ENCODE measurements at places on chromosomes 11 and 22.
A peak's percentile ranks its signal among the peaks of the same experiment; 100 is the strongest.

- no peak for DNase-seq
These were observed 4.2 kb upstream of the SERPINH1 start for GRCh38 chr11:75557666-75558494.

DNA sequence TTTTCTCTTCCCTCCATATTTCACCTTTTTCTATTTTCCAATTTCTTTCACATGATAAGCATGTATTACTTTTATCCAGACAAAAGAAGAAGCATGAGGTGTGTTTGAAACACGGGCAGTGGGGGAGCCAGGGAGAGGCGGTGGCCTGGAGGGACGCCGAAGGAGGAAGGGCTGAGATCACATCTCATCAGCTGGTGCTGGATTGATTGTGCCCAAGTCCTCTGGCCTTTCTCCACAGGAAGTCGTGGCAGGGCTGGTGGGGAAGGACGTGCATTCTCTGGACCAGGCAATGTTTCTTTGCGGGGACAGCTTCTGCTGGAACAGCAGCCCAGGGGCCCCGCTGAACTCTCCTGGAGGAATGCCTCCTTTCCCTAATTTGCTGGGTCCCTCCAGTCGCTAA is 82.9 kb downstream of the MIAT start:
- no peak for DNase-seq

- no peak for DNase-seq
These were observed 14.7 kb downstream of the RELT start for GRCh38 chr11:73390601-73391565.

DNA sequence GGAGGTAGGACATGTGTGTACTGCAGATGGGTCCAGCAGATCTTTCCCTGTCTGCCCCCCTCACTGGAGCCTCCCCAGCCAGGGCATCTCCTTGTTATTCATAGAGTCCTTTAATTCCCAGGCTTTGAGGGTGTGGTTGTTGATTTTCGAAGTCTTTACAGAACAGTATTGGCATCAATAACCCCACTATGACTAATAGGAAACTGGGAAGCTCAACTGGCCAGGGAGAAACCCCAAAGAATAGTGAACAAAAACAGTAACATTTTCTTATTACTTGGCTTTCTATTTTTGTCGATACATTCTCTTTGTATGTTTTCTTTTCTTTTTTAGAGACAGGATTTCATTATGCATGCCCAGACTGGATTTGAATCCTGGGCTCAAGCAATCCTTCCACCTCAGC is 57.9 kb downstream of the NF2 start:
- no peak for DNase-seq

GRCh38 chr22:39661842-39662685 is 91.5 kb downstream of the CACNA1I start:
- no peak for DNase-seq

GRCh38 chr22:49047447-49047846 is 780.2 kb downstream of the BRD1 start:
- DNase-seq: no peak

- DNase-seq: no peak
These were observed 74.4 kb downstream of the DBX1 start for GRCh38 chr11:20085918-20086317.

DNA sequence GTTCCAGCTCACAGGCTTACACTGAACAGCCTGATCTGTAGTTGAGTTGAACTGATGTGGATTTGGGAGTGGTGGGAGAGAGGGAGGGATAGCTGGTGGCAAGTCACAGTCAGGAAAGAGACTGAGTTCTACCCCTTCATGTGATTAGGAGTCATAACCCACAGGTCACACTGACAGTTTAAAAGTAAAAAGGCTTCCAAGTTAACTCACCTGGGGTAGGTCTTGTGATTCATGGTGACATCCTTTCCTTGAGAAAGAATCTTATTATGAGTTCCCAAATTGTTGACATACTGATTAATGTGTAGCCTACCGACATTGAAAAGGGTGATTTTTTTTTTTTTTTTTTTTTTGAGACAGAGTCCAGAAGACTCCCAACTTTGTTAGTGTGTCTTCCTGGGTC is 5.4 kb downstream of the IZUMO1R start:
- no peak for DNase-seq

DNA sequence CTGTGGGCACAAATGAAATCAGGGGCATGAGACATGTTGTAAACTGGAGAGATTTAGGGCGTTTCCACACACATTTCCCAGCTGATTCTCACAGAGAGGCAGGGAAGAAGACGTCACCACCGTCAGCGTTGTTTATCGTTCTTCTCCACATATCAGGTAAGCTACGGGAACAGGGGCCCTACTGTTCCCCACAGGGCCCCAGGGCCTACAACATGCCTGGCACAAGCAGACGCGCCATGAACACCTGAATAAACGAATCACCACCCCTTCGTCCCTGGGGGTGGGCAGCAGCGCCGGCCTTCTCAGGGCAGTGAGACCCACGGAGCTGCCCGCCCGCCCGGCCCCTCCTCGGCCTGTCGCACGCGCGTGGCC is 342 bp downstream of the EFCAB6 start:
- no peak for DNase-seq

DNA sequence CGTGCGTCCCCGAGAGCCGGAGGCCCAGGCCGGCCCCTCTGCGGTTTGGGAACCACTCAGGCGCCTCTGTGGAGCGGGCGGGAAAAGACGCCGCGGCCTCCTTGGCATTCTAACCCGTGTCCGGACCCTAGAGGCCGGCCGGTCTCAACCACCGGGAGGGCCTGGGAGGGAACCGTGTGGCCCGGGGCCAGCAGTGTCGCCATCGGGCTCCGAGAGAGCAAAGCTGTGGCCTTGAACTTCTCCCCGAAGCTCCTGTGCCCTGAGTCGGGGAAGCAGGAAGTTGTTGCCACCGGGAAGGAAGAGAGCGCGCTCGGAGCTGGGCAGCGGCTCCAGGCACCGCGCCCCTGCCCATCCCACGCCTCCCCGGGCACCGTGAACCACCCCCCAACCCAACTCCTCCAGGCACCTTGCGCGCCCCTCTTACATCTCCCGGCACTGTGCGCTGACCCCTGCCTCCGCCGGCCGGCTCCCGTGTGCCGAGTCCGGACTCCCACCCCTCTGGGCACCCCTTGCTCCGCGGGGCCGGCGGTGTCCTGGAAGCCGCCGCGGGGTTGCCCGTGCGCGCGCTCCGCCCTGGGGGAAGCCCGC is 80.0 kb upstream of the PPARA start:
- peak; percentile 15 for DNase-seq

DNA sequence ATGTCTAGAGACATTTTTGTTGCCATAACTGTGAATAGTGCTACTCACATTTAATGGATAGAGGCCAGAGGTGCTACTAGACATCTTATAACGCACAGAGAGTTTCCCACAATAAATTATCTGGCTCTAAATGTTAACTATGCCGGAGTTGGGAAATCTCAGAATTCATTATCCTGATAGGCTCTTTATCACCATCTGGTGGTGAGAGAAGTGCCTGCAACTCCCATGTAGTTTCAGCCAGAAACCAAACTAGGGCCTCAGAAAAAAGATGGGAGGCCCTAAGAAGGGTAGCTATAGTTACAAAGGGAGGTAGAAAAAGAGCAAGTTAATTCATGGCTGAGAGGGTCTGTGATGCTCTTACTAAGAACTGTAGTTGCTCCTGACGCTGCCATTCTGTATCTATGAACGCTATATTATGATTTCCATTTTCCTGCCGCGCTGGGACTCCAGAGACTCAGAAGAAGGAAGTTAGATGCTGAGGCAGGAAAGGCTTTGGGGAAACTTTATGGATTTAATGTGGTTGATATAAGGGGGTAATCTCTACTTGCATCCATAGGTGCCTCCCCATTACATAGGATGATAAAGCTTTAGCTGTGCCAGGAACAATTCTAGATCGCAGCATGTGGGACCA is 22.9 kb upstream of the MRPL17 start:
- DNase-seq: peak; percentile 30

GRCh38 chr11:109123816-109124787 is 297.9 kb upstream of the C11orf87 start:
- DNase-seq: no peak

- DNase-seq: peak; percentile 72
These were observed 5.0 kb upstream of the UVRAG start for GRCh38 chr11:75809991-75810390.

- no peak for DNase-seq
These were observed 93.2 kb upstream of the SYT13 start for GRCh38 chr11:45379162-45379863.

- no peak for DNase-seq
These were observed 377.4 kb downstream of the DYNC2H1 start for GRCh38 chr11:103486604-103487003.

DNA sequence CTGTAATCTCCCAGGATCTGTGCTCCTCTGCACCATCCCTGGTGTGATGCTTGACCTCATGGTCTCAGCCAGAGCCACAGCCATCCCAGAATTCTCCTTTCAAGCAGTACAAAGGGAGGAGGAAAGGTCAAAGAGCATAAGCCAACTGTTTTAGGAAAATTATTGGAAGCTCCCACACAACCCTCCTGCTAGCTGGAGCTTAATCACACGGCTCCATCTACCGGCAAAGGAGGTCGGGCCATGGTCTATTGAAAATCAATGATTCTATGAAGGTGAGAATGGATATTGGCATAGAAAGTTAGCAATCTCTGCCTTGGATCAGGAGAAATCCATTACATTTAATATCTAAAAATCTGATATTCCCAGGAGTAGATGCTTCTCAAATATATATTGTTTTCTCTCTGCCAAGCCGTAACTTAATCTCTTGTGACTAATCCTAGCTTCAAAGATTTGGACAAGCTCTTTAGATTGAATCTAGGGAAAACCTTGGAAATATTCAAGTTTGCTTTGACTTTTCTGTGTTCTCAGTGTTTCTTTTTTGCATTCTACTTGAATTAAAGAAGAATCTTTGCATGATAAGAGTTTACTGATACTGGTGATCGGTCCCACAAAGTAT is 259.6 kb downstream of the NTM start:
- DNase-seq: no peak

GRCh38 chr22:42878561-42879305 is 21.7 kb upstream of the ARFGAP3 start:
- DNase-seq: no peak

DNA sequence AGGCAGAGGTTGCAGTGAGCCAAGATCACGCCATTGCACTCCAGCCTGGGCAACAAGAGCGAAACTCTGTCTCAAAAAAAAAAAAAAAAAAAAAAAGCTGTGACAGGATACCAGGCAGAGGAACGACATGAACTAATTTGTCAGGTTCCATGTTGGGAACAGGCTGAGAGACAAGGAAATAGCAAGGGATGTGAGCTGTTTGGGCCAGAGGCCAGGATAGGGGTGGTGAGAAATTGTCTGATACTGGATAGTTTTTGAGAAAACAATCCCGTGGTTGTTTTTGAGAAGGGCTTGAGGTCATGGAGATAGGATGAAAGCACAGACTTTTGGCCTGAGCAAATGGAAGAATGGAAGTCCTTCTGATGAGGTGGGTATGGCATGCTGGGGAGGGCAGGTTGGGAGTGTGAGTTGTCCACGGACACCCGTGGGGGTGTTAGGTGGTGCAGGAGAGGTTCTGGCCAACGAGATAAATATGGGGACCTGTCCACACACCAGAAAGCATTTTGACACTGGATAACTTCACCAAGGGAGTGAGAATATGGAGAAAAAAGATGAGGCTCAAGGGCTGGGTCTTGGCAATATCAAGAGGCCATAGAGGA is 13.7 kb downstream of the PIWIL3 start:
- DNase-seq: no peak

- no peak for DNase-seq
These were observed 3.3 kb upstream of the KMT5B start for GRCh38 chr11:68216171-68216938.

GRCh38 chr22:27175021-27175838 is 517.8 kb downstream of the MIAT start:
- DNase-seq: no peak

DNA sequence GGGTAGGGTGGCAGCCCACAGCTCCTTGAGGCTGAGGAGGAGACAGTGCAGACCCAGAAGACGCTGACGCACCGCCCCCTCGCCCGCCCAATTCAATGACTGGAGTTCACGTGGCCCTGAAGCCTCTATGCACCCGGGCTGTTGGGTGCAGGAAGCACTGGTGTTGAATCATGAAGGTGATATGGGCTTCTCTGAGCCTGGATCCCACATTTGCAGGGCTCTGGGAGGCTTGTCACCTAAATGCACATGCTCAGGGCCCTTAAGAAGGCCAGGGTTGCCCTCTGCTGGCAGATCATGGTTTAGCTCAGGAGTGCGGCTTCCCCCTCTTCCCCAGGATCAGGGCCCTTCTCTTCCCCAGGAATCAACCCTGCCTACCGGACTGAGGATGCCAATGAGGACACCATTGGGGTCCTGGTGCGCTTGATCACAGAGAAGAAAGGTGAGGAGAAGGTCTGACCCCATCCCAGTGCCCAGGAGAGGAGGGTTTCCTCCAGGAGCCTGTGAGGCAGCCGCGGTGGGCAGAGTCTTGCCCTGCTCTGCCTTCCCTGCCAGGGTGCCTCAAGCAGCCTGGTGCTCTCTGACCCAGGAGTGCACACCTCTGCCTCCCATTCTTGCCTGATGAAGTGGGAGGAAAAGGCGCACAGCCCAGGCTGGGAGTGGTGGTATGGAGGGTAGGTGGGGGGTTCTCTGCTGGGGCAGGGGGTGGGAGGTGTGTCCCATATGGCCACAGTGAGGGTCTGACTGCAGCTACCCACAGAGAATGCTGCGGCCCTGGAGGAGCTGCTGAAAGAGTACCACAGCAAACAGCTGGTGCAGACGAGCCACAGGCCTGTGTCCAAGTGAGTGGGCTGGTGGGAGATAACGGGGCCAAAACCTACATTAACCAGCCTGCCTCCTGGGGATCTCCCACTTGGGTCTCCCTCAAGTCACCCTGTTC is 17.5 kb downstream of the RELT start:
- peak; percentile 71 for DNase-seq

- no peak for DNase-seq
These were observed 8.6 kb upstream of the GNAZ start for GRCh38 chr22:23061471-23062280.

GRCh38 chr11:110077346-110077745 is 15.8 kb upstream of the ZC3H12C start:
- no peak for DNase-seq

DNA sequence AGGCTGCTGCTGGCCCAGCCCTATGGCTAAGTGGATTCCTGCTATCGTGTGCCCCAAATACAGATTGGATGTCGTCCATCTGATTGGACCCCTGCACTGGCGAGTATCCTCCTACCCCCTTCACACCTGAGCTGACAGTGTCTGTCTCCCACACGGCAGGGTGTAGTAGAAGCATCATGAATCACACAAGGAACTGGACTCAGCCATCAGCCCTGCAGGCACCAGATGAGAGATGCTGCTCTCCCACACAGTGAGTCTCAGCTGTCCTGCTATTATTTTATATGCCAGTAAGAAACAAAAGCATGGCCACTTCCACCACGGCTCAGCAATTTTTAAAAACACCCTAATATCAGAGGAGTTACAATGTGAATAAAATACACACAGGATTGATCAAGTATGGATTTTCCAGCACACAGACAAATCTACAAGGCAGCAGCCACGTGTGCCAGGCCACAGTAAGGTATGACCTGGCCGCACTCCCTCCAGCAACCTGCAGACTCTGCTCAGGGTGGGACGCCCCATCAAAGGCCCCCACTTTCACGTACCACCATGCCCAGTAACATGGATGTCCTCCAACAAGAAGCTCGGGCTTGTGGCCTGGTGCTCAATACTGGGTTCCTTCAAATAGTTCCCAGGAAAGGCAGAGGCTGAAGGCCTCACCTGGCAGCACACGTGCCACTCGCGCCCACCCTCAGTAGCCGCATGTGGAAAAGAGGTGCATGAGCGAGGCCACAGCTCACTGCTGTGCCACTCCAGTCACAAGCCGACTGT is 16.4 kb upstream of the SLC25A1 start:
- DNase-seq: no peak

- peak; percentile 48 for DNase-seq
These were observed 68.9 kb upstream of the GNAZ start for GRCh38 chr22:23001463-23001862.
